ENCODE measurements at places on chromosomes 1 and 21. TPM values are rescaled to one million over a fixed set of nuclear protein-coding genes. Genes with fewer than 3 reads are reported as not detected.

Gene EFNA1
- 0.48 TPM for total RNA-seq

DNA sequence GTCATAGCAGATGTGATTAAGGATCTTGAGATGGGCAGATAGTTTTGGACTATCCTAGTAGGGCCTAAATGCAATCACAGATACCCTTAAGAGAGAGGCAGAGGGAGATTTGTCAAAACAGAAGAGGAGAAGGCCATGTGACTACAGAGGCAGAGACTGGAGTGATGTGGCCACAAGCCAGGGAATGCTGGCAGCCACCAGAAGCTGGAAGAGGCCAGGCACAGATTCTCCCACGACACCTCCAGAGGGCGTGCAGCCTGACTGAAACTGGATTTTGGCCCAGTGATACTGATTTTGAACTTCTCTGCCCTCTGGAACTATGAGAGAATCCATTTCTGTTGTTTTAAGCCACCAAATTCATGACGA is 52.1 kb upstream of the EPS8L3 start:
- H3K27ac ChIP-seq = peak overlapping the region; percentile 54
- peaks cover 5% of the 10 kb centered on the region for H3K36me3 ChIP-seq
- H3K27me3 ChIP-seq = peaks cover 2% of the 10 kb centered on the region
- no peak overlapping the region for H3K4me3 ChIP-seq
- DNase-seq = no peak

Gene ICOSLG
- total RNA-seq = 1.8 TPM

- peaks cover 7% of the 10 kb centered on the region for H3K27me3 ChIP-seq
- no peaks in the 10 kb centered on the region for H3K36me3 ChIP-seq
- H3K4me3 ChIP-seq = no peak overlapping the region
Measured at GRCh38 chr1:233375653-233376052, 48.1 kb downstream of the MAP3K21 start.

DNA sequence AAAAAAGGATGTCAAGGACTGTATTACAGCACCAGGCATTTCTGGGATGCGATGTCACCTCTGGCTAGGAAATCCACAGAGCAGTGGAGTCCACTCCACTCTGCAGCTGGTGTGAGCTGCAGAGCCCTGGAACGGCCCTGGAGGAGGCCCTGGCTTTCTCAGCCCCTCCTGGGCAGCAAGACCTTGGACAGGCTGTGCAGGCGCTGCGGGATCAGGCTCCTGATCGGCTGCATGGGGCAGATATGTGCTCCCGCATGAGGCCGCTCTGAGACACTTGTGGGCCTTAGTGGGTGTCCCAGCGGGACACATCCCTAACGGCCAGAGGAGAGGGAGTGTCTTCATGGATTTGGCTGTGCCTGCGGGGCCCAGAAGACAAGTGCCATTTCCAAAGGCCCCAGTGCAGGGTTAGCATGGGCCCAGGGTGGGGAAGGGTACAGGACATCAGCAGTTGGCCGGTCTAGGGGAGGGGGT is 6.2 kb downstream of the DNMT3L start:
- H3K4me1 ChIP-seq = no peaks in the 10 kb centered on the region
- no peaks in the 10 kb centered on the region for H3K27me3 ChIP-seq
- H3K36me3 ChIP-seq = no peaks in the 10 kb centered on the region

DNA sequence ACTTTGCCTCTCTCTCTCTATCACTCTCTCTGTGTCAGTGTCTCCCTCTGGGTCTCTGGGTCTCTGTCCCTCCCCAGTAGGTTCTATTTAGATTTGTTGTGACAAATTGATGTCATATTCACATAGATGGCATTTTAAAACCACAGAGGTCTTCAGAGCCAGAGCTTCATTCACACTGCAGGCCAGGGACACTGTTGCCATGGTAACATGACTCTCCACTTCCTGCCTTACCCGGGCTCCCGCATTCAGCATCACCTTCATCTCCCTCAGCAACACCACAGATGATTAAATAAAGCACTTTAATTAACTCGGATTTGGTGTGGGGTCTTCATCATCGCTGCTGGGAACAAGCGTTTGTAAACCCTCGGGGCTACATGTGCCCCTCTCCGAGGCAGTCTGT is 132.6 kb downstream of the ETS2 start:
- H3K27me3 ChIP-seq = peaks cover 4% of the 10 kb centered on the region
- peak overlapping the region; percentile 14 for H3K4me3 ChIP-seq
- H3K27ac ChIP-seq = peak overlapping the region; percentile 41
- DNase-seq = peak; percentile 36

Gene AVPR1B
- total RNA-seq = not detected

DNA sequence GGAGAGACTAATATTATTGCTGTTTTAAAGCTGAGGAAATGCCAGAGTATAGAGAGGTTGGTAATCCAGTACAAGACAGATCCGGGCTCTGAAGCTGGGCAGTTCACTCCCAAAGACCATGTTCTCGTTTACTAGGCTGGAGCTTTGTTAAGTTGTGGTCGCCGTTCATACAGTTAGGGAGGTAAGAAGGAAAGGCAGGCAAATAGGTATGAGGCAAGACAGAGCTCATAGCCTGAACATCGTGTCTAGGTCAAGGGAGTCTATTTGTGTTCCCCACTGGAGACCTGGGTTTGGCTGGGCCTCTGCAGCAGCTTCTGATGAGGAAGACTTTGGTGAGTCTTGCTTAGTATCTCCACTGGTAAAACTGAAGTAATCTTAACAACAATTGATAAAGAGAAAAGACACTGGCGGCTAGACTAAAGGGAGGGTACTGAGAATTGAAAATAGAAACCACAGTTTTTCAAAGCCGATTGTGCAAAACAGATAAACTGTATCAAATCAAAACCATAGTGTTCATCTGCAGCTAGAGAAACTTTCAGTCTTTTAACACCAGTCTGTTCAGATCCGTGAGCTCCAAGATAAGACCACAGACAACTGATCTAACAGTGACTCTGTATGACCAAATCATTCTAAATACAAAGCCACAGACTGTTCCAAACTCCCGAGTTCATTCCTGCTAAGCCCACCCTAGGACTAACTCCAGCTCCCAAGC is 217.0 kb upstream of the FAM78B start:
- H3K4me1 ChIP-seq = no peaks in the 10 kb centered on the region
- H3K4me3 ChIP-seq = no peak overlapping the region
- H3K36me3 ChIP-seq = no peaks in the 10 kb centered on the region
- H3K27me3 ChIP-seq = peaks cover 3% of the 10 kb centered on the region
- no peak for DNase-seq

Gene HSPB7
- not detected for total RNA-seq

All from activated naive CD8-positive, alpha-beta T cell treated with anti-CD3 and anti-CD28 coated beads, Interleukin-2, amount 10 ng/mL, durations not matched to agents 7 days and 5 days (primary cell).